ENCODE measurements at places on chromosomes 12 and 14.
A peak's percentile ranks its signal among the peaks of the same experiment; 100 is the strongest.

DNA sequence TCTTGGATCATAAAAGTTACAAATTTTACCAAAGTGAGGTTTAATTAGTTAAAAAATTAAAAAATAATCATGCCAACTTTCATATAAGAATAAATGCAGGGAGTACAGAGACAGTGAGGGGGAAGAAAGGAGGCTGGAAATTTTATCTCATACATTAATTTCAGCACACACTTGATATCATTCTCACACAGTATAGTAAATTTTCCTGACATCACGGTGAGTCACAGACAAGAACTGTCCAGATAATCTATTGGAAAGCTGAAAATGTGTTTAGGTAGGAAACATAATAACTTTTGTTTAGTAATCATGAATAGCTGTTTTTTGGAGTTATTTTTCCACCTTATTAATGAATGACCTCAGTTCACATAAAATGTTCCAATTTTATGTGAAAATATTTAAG lies 1204.8 kb downstream of the GALC start:
- no peak for DNase-seq

DNA sequence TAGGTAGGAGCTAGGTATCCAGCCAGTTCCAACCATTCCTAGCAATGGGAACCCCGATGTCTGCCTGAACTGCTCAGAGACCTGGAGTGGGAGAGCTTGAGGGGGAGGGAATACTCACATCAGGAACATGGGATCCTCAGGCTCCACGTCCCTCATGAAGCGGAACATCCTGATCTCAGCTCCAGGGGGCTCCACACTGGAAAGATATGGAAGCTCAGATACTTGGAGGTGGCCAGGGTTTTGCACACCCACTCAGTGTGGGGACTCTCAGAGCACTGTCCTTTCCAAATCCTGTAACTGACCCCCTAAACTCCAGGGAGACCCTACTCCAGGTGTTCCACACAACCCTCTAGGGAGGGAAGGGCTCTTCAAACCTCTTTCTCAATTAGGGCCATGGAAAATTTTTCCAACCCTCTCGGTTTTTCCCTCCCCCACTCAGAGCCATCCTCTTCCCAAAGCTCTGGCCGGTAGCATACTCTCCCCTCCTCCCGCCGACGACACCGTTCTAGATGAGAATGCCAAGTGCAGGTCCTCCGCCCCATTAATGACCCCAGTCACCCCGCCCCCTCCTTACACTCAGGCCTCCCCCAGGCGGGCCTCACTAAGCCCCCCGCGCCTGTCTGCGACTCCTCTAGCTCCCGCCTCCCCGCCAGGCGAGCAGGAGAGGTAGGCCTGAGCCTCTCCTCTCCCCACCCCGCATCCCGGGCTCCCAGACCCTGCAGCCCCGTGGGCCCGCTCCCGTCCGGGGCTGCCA lies 597 bp downstream of the MLF2 start:
- peak; percentile 41 for DNase-seq

DNA sequence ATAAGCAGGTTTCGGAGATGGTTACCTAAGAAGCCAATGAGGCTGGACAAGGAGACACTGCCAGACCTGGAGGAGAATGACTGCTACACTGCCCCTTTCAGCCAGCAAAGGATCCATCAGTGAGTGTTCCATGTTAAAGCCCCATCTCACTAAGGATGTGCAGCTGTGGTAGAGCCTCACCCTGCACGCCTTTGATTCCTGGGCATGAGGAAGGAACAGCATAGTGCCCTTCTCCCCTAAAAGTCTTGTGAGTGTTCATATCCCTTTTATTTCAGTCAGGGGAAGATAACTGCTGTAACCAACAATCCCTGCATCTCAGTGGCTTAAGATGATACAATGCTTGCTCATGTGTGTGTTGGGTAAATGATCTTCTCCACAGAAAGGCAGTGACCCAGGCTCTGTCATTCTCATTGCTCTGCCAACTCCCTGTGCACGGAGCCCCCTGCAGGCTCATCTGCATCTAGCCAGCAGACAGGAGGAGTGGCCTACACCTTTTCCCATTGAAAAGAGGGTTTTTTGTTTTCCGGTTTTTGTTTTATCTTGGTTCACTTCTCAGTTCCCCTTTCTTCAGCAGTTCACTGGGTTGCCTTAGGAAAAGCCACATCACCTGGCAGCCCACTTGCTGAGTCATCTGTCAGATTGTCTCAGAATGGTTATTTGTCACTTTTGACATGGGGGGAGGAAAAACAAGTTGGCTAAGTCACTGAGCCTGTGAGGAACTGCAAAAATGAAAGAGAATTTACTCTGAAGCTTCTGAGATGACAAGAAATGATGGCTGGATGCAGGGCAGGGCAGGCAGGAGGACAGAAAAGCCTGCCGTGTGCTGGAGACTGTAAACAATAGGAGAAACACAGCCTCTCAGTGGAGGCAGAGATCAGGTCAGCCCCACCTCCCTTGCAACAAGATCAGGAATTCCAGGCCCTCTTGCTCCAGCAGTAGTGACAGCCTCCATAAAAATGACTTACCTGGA lies 193.3 kb downstream of the ANO4 start:
- DNase-seq: no peak

DNA sequence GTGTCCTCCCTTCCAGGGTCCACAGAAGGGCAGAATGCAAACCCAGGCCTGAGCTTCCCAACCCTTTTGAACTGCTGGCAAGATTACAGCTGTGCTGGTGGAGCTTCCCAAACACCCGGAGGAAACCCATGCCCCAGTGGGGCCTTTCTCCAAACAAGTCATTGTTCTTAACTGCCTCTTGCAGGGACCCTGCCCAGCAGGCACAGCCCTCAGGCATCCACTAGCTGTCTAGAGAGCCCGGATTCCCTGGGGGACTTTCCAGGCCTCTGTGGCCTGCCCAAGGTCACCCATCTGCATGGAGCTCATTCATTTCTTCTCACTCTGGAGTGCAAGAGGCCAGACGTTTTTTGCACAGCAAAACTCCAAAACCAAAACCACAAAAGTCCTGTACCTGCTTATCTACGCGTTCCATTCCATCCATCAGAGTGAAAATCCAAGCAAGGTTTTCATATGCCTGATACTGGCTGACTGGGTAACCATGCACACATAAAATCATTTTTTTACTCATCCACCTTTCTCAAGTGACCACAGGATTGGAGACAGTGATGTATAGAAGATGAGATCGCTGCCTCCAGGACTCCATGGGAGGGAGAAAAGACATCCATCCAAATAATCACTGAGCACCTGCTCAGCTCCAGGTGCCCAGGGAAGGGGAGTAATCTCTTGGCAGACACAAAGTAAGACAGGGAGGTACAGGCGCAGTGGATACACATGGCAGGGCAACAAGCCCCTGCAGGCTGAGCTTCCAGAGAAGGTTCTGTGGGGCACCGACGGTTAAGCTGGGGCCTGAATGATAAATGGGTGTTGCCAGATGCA lies 17.2 kb upstream of the BDKRB2 start:
- DNase-seq: no peak

GRCh38 chr12:121582583-121583333 lies 1.9 kb upstream of the KDM2B start:
- DNase-seq: no peak

DNA sequence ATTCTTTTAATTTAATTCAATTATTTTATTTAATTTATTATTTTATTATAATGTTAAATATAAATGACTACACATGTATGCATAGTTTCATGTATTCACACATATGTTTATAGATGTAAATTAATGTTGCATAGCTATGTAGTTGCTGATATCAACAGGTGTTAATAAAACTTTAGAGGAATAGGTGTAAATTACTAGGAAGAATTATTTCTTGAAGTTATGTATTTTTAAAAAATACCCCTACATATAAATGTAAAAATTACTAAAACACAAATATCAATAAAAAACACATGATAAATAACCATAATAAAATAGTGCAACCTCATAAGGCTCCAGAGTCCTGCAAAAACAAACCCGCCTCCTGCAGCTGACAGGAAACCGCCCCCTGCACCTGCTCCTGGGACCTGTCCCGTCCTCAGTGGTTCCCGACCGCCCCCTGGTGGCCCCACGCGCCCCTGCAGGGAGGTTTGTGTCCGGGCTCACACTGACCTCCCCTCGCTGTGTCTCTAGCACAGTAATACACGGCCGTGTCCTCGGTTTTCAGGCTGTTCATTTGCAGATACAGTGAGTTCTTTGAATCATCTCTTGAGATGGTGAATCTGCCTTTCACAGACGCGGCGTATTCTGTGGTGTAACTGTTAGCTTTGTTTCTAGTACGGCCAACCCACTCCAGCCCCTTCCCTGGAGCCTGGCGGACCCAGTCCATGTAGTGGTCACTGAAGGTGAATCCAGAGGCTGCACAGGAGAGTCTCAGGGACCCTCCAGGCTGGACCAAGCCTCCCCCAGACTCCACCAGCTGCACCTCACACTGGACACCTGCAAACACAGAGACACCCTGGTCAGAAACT lies 1264.0 kb downstream of the TMEM121 start:
- DNase-seq: peak; percentile 3

- DNase-seq: no peak
These were observed 1071.0 kb downstream of the SLC6A15 start for GRCh38 chr12:83841620-83842019.

- peak; percentile 11 for DNase-seq
These were observed 91.4 kb downstream of the SETD3 start for GRCh38 chr14:99389174-99389826.

- DNase-seq: no peak
These were observed 27.9 kb downstream of the HSP90AA1 start for GRCh38 chr14:102058961-102059360.

GRCh38 chr12:5521456-5522325 lies 89.8 kb downstream of the NTF3 start:
- DNase-seq: no peak

DNA sequence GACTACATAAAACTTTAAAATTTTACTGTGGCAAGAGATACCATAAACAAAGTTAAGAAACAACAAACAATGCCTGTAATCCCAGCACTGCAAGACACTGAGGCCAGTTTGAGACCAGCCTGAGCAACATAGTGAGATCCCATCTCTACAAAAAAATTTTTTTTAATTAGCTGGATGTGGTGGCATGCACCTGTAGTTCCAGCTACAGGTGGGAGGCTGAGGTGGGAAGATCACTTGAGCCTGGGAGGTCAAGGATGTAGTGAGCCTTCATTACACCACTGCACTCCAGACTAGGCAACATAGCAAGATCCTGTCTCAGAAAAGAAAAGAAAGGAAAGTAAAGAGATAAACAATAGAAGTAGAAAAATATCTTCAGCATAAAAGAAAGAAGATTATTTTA lies 3.3 kb upstream of the TEX52 start:
- no peak for DNase-seq

- no peak for DNase-seq
These were observed 15.1 kb upstream of the RPLP0 start for GRCh38 chr12:120215766-120216735.

GRCh38 chr12:21566223-21566906 lies 38.3 kb downstream of the GYS2 start:
- DNase-seq: no peak

DNA sequence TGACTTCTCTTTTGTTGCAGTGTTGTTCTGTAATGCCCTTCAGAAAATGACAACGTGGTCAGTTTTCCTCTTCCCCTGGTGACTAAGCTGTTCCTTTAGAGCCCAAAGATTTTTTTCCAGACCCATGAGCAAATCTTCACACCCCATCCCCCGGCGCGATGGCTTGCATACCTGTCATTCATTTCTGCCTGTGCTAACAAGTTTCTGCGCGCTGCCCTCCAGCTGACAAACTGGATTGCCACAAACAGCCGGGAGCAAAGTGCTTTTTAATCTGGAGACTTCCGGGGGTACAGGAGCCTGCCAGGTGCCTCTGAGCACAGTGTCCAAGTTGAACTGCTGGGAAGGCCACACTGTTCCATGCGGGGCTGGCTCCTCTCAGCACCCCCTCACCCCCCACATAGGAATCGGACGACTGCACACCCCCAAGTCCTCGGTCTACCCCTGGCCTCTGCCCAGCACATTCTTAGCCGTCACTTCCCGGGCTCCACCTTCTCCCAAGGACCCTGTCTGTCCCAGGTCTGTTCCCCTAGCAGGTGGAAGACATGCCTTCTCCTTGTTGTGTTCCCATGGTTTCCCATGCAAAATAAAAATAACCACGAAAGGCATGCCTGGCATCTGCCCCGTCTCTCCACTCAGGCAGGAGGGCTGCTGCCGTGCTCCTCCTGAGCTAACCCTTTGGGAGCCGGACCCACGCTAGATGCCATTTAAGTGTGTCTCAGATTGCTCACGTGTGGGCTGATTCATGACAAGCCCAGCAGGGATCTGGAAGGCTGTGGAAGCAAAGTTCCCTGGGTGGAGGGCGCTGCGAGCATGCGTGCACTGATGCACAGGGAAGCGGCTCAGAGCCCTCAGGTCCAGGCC lies 14.1 kb downstream of the RILPL1 start:
- no peak for DNase-seq

DNA sequence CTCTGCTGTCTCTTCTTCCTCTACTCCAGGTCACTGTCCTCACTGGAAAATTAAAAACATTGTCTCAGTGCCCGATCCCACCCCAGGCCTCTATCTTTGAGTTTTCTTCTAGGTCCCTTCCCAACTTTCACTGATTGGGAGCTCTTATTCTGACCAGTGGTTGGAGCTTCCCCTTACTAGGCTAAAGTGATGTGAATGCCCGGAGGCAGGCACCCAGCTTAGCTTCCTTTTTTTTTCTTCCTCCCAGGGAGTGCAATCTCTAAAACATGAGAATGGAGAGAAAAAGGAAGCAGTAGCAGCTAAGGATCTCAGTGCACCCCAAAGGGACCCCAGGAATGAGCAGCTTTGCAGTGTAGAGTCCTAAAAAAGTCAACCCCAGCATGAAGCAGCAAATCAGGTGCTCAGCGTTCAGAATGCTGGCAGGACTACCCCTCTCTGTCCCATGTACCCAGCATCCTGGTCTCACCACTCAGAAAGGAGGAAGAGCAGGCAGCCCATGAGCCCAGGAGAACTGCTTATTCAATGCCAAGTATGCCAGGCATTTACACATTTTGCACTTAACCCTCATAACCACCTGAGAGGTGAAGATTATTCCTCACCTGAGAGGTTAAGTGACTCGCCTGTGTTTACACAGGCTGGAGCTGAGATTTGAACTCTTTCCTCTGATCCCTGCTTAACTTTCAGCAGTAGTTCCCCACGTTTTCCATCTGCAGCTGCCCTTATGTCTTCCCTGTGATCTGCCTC lies 146.2 kb upstream of the PWP1 start:
- DNase-seq: no peak

GRCh38 chr14:54300881-54301280 lies 95.9 kb upstream of the CDKN3 start:
- DNase-seq: no peak

Data from NCI-H1092 (cell line).